Epithelial cell of proximal tubule (primary cell): ENCODE measurements at places on chromosomes 2 and 18. TPM values are rescaled to one million over a fixed set of nuclear protein-coding genes. Genes with fewer than 3 reads are reported as not detected.

DNA sequence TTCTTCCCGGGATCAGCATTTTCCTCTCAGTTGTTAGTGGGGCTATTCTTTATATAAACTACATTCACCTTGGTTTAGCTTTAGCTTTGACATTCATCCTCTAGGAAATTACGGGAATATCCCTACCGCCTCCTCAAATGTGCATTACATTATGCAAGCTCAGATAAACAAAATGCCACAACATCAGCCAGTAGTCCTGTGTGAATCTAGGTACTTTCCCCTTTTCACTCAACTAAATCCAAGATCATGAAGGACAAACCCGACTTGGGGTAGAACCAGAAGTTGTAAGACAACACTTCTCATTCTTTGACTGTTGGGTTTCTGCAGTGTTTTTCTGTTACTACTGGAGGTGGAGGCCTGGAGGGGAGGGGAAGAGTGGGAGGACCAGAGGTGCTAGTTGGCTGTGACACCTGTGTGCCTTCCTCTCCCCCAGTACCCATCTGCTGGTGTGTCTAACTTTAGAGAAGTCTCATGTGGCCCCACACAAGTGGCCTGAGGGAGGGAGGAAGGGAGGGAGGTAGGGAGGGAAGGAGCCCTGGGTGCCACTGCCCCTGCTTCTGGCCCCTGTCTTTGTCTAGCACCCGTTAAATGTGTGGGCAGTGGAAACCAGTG lies 84.8 kb upstream of the BCL2L11 start:
- DNase-seq: no peak

GRCh38 chr18:70363861-70364260 lies 75.0 kb downstream of the SOCS6 start:
- DNase-seq: peak; percentile 52

GRCh38 chr2:227939271-227940027 lies 68.0 kb downstream of the DAW1 start:
- peak; percentile 6 for DNase-seq

DNA sequence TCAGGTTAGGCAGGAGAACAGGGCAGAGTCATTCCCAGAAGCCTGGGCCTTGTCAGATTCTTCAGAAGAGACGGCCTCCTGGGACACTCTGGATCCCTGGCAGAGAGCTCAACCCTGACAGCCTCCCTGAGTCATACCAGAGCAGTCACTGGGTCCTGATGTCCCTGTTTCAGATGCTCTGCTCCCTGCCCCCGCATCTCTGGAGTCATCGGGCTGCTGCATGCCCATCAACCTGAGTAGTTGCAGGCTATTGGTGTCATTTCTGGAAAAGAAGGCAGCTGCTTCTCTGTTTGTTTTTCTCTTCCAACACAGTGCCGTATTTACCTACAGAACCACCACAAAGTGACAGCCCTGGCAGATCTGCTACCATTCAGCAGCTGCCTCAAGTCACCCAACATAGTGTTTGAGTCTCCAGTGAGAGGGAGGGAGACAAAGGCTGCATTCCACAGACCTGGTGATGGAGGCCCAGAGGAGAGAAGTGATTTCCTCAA lies 145.1 kb downstream of the B3GNT2 start:
- DNase-seq: peak; percentile 37

DNA sequence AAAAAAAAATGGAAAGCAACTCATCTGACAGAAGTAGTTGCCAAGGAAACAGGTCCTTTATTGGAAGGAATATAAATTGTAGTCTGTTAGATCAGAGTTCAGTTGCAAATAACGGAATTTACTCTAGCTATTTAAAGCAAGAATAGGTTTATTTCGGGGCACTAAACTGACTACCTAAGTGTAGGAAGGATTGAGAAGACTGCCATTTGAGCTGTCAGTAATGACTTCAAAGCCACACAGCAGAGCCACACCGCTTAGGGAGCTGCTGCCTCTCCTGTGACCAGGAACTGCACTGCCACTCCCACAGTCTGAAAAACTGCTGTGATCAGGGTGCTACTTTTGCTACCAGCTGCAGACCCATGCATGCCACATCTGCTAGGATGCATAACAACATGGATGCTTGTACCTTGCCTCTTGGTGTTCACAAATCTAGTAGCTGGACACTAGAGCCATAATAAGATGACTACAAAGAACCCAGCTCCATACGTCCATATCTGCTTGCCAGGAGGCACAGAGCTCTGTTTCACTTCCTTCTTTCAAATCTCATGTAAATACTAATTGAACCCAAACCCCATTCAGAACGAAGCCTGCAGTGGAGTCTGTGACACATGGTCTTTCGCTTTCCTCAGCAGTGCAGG lies 2.2 kb downstream of the DSG2 start:
- DNase-seq: no peak

DNA sequence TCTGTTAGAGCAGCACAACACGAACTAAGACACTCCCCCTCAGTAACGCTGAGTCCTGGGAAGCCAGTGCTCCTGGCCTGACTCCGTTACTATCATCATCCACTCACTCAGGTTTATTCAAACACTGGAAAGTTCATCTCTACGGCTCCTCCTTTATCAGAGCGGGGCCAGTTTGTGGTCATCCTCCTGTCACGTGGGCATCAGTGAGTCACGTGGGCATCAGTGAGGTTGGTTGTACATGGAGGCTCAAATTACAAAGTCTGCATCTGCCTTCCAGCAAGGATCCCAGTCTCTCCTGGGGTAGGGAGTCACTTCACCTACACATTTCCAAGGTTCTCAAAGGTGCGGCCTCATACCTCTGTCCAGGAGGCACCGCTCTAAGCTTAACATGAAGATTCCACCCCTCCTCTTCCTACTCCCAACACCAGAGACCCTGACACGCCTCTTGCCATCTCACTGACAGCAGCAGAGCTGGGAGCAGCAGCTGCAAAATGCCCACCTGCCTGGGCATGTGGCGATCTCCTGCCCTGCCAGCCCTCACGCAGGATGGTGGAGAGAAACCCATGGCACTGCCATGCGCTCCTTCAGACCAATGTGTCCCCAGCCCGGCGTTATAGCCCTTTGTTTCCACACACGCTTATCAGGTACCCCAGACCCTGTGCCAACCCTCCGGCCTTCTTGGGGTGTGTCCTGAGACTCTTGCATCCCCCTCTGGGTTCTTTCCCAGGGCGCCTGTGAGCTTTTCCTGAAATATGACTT lies 99.2 kb upstream of the PTPRM start:
- no peak for DNase-seq

DNA sequence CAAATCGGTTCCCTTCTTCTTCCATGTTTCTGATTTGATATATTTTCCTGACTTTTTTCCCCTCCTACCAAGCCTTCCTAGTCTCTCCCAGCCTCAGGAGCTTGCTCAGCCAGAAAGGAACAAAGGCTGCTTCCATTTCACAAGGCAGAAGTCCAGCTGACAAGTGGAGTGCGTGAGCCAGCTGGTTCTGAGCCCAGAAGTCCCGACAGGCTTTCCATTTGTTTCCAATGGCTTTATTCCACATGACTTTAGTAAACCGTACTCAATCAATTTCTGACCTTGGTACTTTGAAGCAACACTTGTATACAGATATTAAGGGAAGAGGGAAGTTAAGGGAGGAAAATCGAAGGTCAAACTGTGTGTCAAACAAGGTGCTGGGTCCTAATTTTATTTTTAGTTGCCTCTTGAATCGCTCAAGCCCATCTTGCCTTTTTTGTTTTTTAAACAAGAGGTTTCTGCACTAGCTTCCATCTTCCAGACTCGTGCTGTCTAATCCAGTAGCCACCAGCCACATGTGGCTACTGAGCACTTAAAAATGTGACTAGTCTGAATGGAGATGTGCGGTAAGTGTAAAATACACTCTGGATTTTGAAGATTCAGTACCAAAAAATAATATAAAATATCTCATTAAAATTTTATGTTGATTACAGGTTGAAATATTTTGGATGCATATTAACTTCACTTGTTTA lies 36.2 kb downstream of the WIPF1 start:
- peak; percentile 18 for DNase-seq

GRCh38 chr2:179613701-179614100 lies 247.7 kb downstream of the ZNF385B start:
- DNase-seq: no peak

GRCh38 chr2:109322641-109323040 lies 193.6 kb downstream of the SH3RF3 start:
- no peak for DNase-seq

GRCh38 chr2:23376075-23376474 lies 8.9 kb upstream of the KLHL29 start:
- no peak for DNase-seq

DNA sequence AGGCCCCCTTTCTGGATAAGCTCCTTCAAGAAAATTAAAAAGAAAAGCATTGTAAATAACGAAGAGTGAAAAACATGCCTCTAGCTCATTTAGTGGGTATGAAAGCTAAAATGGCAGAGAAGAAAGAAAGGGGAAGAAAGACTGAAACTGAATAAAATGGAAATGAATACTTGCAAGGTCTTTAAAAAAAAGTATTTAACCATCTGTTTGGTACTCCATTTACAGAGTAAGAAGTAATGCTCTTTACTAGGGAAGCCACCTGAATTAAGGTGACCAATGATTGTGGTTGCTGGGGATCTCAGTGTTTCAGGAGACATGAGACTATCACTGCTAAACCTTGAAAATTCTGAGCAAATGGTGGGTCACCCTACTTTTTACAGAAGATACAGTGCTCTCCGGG lies 17.7 kb upstream of the ARL5A start:
- no peak for DNase-seq

DNA sequence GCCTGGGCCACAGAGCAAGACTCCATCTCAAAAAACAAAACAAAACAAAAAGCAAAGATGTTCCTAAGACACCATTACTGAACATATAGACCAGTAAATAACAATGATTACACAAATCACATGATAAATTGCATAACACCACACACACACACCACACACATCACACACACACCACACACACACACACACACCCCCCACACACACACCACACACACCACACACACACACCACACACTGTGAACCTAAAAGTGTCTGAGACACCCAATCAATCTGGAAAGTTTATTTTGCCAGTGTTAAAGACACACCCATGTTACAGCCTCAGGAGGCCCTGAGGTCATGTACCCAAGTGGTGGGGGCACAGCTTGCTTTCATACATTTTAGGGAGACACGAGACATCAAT lies 62.6 kb upstream of the ASAP2 start:
- no peak for DNase-seq

GRCh38 chr2:48841126-48841525 lies 85.6 kb upstream of the LHCGR start:
- DNase-seq: no peak

- DNase-seq: no peak
Measured at GRCh38 chr2:152548996-152549395, 168.3 kb downstream of the PRPF40A start.

GRCh38 chr2:16323126-16323520 lies 342.5 kb downstream of the CYRIA start:
- no peak for DNase-seq

DNA sequence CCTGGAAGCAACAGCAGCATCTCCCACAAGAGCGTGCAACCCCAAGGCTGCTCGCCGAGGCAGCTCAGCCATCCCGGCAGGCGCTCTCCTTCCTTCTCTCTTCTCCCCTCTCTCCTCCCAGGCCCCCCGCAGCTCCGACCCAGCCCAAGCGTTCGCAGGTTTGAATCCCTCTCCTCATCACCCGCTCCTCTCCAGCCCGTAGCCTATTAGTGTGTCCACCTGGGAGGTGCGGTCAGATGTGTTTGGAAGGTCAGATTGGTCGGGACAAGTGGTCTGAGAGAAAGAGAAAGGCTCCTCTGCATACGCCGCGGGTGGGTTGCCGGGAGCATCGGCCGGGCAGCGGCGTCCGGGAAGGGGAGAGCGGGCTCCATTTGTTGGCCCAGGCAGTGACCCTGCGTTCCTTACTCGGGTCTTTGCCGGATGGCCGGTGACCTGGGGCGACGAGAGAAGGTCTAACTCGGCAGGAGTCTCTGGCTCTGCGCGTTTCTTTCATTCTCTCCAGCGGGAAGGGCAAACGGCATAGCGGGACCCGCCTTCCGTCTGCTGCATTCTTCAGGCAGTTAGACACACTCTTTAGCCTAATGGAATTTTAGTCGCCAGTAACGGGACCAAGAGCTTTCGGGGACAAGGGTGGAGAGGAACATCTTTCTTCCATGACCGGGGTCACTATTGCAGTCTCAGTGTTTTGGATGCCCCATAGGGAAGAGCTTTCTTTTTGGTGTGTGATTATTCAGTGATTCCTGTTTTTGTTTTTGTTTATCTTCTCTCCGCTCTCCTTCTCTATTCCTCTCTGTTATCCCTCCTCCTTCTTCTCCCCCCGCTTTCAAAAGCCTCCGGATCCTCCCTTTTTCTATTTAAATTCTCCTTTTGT lies 1.1 kb upstream of the TMEFF2 start:
- DNase-seq: no peak

GRCh38 chr2:54581326-54582039 lies 125.4 kb downstream of the SPTBN1 start:
- no peak for DNase-seq

DNA sequence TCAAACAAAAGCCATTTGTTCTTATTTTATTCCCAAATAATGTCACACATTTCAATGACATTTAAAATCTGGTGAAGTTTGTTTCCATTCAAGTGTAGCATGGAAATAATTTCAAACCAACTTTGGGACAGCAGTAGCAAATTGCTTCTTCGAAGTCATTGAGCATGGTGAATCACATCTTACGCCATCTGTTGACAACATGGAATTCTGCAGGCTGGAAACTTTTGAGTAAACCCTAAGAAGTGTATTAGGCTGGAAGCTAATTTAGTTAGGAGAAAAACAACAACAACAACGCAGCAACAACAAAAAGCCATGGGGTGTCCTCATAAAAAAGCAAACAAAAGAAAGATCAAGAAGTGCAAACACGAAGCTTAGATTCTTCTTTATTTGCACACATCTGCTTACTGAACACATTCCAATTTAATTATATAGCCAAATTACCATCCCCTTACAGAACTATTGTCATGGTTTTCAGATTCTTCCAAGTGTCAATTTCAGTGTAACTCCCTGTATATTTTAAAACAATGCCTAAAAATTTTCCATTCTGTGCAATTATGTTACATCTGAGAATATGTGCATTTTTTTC lies 659.0 kb upstream of the CDH7 start:
- DNase-seq: peak; percentile 3

- no peak for DNase-seq
Measured at GRCh38 chr2:44301111-44301510, 25.8 kb downstream of the SLC3A1 start.

- DNase-seq: no peak
Measured at GRCh38 chr2:31440764-31441163, 26.2 kb upstream of the XDH start.

DNA sequence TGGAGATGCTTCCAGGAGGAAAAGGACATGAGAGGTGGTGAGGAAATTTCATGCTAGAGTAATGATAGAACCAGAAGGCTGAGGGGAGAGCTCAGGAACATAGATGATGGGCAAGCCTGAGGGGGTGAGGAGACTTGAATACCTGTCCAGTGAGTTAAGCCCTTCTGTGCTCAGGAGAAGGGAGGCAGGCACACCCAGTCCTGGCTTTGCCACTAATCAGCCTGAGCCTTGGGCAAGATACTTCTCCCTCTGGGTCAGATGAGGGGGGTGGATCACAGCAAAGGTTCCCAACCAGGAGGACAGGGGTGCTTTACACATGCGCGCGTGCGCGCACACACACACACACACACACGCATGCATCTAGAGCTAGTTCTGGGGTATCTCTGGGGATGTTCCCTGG lies 151.6 kb upstream of the MSH6 start:
- DNase-seq: no peak

The SERPINB10 gene
- total RNA-seq: 0.98 TPM in 1 of 2 replicates, not detected in the other

The DSEL gene
- 7.1 and 8.2 TPM in 2 replicates for total RNA-seq

The KCNG2 gene
- not detected in 2 replicates for total RNA-seq

The WIPF1 gene
- total RNA-seq: 7.6 and 8.4 TPM in 2 replicates

The CYB5A gene
- 91.3 and 140 TPM in 2 replicates for total RNA-seq

The AP1S3 gene
- 28.4 and 28.8 TPM in 2 replicates for total RNA-seq

The APCDD1 gene
- total RNA-seq: 0.51 TPM in 1 of 2 replicates, not detected in the other
